ENCODE measurements at places on chromosomes 3 and 15.

- DNase-seq = no peak
Measured at GRCh38 chr3:148366743-148367410, 330.8 kb upstream of the AGTR1 start.

- DNase-seq = no peak
Measured at GRCh38 chr3:54988302-54988837, 60.5 kb upstream of the LRTM1 start.

DNA sequence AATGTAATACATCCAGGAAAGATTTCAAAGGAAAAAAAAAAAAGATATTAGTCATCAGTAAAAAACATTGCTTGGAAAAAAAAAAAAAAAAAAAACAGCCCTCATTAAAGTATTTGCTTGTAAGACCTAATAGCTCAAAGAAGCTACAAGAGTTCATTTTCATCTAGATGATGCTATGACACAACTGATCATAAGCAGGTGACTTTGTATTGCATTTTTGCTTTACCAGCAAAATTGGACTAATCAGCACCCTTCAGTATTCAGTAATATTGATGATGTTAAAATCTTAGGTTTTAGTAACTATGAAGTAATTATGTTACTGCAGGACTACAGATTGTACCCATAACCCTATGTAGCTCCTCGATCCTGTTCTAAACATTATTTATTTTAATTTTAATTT lies 214.7 kb upstream of the CADM2 start:
- DNase-seq = no peak

DNA sequence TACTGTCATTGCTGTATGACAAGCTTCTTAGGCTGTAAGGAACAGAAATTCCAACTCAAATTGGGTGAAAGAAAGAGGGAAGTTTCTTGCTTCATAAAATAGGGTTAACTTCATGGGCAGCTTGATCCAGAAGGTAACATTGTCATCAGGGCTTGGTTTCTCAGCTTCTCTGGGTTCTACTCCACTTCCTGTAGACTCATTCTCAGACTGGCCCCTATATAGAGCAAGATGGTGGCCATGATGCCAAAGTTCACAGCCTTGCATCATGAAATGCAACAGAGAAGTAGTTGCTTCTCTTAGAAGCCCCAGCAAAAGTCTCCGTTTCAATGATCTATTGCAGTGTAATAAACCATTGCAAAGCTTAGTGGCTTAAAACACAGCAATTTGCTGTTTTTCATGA lies 33.6 kb downstream of the TMEM40 start:
- DNase-seq = no peak

GRCh38 chr3:140334132-140334929 lies 343.5 kb upstream of the TRIM42 start:
- no peak for DNase-seq

Data from GM06990 (cell line).